ENCODE measurements at places on chromosomes 16 and 17.
A peak's percentile ranks its signal among the peaks of the same experiment; 100 is the strongest.

- no peak for DNase-seq
These were observed 23.6 kb downstream of the KIFC3 start for GRCh38 chr16:57778658-57779057.

- DNase-seq = peak; percentile 50
These were observed 1.4 kb downstream of the MSL1 start for GRCh38 chr17:40122999-40123810.

DNA sequence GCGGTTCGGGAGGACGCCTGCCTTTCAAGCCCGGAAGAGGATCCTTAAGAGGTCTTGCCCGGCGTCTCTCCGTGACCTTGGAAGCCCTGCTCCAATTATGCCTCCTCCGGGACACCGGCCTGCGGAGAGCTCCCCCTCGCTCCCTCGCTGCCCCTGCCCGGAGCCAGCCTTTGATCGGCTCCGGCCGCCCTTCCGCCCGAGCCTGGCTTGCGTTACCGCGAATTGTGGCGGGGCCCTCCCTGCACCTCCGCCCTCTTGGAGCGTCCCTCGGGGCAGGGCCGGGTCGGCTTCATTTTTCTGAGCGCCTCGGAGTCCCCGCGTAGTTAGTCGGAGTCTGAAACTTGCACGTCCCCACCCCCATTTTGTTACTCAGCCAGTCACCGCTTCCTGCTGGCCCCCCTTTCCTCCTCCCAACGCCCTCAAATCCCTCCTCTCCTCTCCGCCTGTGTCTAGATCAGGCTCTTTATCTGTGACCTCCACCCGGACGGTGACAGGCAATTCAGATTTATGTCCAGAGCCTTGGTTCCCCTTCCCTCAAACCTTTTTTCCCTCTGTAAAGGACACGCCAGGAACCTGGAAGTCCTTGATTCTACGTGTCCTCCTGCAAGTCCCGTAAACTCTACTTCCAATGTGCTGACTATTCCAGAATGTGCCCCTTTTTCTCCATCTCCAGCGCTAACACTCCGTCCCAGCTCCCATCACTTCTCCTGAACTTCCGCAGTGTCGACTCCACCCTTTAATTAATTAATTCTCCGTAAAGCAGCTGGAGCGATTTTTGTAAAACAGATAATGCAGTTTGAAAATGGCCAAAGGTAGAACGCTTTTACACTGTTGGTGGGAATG lies 569 bp upstream of the RABEP2 start:
- DNase-seq = peak; percentile 67

GRCh38 chr17:67818110-67819002 lies 6.9 kb upstream of the BPTF start:
- DNase-seq = no peak

- DNase-seq = no peak
These were observed 134.9 kb upstream of the CDH5 start for GRCh38 chr16:66231452-66232160.

DNA sequence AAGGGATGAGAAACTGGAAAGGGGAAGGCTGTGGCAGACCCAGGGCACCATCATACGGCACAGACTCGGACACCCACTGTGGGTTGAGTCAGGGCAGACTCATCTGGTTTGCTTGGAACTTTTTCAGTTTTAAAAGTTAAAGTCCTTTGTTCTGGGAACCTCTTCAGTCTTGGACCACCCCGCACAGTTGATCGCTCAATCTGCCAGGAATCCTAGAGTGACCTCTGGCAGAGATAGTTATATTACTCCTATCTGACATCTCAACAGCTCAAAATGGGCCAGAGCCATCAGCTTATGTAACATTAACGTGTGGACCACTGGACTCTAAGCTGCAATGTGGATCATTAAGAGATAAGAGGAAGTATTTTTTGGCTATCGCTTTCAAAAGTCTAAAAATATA lies 164.3 kb downstream of the ABCA8 start:
- DNase-seq = no peak

DNA sequence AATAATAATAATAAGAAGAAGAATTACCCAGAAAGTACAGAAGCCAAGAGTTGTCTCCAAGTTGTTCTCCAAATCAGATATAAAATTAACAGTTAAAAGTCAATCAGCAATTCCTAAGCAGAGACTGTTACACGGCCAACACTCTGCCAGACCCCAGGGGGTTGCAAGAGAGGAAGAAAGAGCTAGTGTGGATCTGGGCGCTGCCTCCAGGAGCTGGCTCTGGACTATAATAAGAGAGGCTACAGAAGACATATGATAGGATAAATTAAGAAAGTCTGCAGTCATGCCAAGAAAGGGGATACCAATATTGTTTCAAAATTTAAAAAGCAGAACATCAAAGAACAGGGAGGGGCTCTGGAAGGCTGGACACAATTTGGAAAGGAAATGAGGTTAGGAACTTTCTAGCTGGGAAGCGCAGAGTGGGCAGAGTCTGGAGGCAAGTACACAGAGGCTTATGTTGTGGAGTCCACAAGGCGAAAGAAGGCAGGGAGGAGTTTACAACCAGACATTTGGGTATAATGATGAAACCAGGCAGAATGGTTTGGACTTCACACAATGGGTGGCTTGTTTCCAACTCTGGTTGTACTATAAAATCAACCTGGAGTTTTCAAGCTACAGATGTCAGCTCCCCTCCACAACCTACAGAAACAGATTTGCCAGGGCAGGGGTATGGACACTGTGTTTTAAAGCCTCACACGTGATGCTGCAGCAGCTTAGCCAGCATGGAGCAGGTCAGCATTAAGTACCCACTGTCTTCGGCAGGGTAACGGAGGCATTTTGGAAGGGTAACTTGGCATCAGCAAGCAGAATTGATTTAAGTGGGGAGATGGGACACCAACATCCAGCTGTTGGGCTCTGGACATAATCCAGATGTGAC lies 49.4 kb downstream of the SLC39A11 start:
- peak; percentile 2 for DNase-seq

GRCh38 chr16:12057266-12057665 lies 80.7 kb downstream of the SNX29 start:
- no peak for DNase-seq

GRCh38 chr16:67268136-67268579 lies 11.2 kb upstream of the PLEKHG4 start:
- DNase-seq = peak; percentile 29

- DNase-seq = no peak
These were observed 3.3 kb downstream of the ERAL1 start for GRCh38 chr17:28857905-28858800.

DNA sequence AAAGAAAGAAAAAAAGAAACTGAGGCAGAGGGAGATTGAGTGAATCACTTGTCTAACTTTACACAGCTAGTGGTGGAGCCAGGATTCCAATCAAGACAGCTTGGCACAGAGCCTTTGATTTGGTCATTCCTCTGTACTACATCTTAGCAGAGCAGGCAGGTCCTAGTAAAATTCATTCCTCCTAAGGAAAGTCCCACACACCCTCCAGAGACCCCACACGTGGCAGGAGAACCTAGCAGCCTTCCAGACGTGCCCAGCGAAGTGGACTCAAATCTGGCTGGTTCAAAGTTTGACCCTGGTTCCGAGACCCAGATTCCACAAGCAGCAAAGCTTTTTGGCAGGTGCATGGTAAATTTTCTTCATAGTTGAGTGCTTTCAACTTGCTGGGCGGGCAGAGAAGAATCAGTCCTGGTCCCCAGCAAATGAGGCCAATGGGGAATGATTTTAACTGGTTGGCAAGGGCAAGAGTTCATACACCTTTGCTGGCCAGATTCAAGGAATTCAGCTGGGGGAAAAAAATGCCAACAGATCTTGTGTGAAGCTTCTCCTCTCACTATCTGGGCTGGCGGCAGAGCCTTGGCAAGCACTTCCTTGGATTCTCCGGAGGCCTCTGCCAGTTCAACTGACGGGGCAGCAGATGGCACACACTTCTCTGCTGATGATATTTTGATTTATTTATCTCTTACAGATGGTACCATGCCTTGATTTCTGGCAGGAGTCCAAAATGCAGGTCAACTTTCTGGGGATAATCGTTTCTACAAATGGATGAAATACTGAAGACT lies 82.4 kb downstream of the GSG1L start:
- DNase-seq = no peak

DNA sequence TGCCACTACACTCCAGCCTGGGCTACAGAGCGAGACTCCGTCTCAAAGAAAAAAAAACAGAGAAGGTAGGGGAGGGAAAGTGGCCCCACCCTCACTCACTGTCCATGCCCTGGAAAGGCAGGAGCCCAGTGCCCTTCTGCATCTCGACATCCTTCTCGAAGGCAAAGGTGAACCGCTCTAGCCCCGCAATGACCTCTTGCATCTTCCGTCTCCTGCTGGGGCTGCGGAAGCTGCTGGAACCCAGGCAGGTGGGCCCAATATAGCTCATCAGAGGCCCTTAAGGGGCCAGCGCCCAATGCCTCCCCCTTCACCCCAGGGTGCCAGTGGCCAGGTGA lies at the start of gene CPSF4L:
Gene CPSF4L, minus strand, starts transcription at position 264 of the 335 bp plus-strand sequence. Its CDS starts 62 bp downstream, at position 202.
- DNase-seq = no peak

GRCh38 chr16:88784074-88784855 lies 755 bp downstream of the PIEZO1 start:
- DNase-seq = peak; percentile 71

- DNase-seq = no peak
These were observed 2.2 kb downstream of the ZNF276 start for GRCh38 chr16:89723279-89724250.

- no peak for DNase-seq
These were observed 676.3 kb upstream of the CDH8 start for GRCh38 chr16:62712566-62712965.

GRCh38 chr17:1197781-1198490 lies 18.2 kb upstream of the ABR start:
- DNase-seq = peak; percentile 89

GRCh38 chr17:2837147-2837561 lies 40.9 kb downstream of the RAP1GAP2 start:
- no peak for DNase-seq

DNA sequence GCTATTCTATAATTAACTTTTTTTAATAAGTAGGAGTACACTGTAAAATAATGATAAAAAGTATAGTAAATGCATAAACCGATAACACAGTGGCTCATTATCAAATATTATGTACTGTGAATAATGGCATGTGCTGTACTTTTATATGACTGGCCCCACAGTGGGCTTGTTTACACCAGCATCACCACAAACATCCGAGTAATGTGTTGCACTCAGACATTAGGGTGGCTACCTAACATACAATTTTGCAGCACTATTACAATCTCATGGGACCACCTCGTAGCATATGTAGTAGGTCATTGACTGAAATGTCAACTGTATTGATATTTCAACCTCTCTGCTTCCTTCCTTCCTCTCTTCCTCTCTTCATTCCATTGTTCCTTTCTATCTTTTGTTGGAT lies 51.7 kb downstream of the TBX4 start:
- DNase-seq = no peak

DNA sequence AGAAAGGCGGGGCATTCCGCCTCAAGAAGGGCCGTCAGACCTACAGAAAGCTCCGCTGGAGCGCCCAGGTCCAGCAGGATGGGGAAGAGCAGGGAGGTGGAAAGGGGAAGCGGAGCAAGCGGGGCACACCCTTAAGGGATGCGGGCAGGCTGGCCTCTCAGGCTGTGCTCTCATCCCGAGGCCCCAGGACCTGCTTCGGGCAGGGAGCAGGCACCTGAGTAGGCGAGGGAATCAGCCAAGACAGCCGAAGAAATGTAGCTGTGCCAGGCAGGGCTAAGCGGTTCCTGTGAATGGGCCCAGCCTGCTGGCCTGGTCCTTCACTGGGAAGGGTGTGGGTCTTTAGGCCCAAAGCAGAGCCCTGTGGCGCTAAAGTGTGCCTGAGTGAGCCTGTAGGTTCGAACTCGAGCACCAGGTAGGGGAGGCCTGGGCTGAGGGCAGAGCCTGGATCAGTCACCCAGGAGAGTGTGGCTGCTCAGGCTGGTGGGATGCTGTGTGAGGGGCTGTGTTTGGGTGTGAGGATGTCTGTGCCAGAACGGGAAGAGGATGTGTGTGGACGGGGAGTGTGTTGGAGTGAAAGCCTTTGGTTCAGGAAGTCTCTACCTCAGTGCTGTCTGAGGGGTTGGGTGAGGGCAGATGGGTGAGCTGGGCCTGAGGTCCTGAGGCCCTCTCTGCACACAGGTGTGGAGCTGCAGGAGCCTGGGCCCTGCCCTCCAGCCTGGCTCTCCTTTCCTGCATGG lies 3.3 kb downstream of the TBX4 start:
- no peak for DNase-seq

- DNase-seq = no peak
These were observed 158.3 kb upstream of the ZFHX3 start for GRCh38 chr16:73206151-73206707.

GRCh38 chr16:1316033-1316405 lies 6.6 kb downstream of the UBE2I start:
- no peak for DNase-seq

- DNase-seq = no peak
These were observed 3.7 kb downstream of the DYNLL2 start for GRCh38 chr17:58086953-58087352.

- no peak for DNase-seq
These were observed 594.0 kb downstream of the WWOX start for GRCh38 chr16:78693496-78693895.

DNA sequence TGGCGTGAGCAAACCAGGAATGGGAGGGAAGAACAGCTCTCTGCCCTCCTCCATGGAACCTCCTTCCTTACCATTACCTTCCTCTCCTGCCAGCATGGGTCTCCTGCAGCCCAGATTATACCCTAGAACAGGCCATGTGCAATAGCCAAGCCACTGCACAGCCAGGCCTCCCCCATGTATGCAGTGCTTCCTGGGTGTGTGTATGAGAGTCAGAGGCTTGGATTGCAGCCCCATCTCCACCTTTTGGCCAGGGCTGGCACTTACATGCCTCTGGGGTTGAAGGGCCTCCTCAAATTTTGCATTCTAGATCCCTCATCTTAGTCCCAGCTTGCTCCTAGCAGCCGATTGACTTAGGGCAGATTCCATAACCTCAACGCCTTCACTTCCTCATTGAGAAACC lies 133.7 kb downstream of the GSG1L start:
- no peak for DNase-seq

DNA sequence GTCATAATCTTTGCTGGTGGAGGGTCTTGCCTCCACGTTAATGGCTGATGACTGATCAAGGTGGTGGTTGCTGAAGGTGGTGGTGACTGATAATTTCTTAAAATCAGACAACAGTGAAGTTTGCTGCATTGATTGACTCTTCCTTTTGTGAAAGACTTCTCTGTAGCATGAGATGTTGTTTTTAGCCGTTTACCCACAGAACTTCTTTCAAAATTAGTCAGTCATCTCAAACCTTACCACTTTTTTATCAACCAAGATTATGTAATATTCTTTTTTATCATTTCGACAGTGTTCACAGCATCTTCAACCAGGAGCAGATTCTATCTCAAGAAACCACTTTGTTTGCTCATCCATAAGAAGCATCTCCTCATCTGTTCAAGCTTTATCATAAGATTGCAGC lies 5.9 kb downstream of the UQCRC2 start:
- DNase-seq = no peak

DNA sequence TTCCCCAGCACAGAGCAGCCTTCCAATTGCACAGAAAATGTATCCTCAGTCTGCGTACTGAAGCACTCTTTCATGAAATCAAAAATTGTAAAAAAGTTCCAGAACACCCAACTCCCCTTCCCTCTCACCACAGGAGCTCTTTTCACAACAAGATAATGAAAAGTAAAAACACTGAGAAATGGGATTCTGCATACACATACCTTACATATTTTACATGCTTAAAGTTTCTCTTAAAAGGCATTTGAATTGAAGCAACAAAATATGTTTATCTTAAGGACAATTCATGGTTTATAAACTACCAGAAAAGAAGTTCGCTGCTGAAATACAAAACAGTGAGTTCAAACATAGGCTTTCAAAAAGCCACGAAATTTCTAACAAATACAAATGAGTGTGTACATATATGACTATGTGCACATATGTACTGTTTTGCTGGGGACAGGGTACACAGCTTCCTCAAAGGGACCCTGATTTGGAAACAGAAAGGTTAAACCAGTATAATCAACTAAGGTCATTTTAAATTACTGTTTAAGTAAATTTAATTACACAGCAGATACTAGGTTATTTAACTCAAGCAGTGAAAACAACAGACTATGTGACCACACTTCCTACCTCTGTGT lies 33.8 kb downstream of the COG1 start:
- no peak for DNase-seq

All from suppressor macrophage treated with lipopolysaccharide for 4 hours (primary cell).